ENCODE measurements at places on chromosomes 12 and 14.

DNA sequence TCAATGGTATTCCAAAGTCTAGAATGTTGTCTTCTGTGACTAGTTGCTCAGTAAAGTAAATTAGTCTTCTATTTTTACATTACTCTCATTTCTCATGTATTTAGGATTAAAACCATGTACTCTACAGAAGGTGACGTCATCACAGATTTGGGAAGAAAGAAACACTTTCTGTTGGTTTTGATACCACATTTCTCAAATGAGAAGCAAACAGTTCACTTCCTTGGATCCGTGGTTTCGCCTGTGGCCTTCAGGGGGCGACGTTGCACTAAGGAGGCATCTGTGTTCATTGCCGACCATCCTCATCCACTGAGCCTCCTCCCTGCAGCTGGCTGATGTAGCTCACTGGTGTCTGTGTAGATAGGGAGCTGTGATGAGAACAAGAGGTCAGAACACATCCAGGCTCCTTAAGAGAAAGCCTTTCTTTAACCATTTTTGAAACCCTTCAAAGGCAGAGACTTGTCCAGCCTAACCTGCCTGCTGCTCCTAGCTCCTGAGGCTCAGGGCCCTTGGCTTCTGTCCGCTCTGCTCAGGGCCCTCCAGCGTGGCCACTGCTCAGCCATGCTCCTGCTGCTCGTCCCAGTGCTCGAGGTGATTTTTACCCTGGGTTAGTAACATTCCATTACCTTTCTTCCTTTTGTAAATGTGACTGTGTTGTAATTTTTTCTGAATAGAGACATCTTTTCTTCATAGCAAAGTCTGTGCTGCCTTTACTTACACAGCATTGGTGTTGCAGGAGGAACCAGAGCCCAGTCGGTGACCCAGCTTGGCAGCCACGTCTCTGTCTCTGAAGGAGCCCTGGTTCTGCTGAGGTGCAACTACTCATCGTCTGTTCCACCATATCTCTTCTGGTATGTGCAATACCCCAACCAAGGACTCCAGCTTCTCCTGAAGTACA lies 220.6 kb upstream of the OR4E1 start:
- DNase-seq = peak; percentile 34

DNA sequence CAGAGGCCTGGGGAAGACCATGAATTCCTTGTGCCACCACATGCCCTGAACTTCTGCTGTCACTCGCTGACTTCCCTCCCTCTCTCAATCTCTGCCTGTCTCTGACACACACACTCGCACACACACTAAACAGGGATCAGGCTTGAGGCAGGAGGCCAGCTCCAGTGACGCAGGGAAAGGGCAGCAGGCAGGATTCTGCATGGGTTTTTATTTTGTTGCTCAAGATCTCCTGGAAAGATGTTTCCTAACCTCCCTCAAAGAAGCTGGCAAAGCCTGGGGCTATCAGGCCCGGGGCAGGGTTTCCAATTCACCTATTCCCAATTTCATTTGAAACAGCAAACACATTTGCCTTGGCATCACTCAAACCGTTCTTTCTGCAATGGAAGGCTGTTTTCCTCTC lies 27.7 kb upstream of the PEX5 start:
- DNase-seq = no peak

DNA sequence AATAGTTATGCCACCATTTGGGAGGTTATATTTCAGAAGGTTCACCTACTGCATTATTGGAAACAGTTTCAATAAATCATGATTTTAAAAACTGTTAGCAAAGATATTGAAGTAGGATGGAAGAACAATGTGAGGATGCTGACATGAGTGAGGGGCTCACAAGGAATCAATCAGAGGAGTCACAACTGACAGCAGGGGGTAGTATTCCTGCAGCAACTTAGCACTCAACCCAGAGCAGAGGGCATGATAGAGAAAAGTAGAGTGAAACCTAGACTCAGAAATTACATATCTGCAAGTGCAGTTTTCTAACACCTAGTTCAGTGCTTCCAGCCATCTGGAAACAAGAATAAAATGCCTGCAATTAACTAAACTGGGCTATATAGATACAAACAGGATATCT lies 772.5 kb upstream of the USP15 start:
- DNase-seq = no peak

GRCh38 chr12:56031987-56032386 lies 9.7 kb upstream of the RPS26 start:
- DNase-seq = no peak

GRCh38 chr14:54686219-54686870 lies 119.4 kb downstream of the SAMD4A start:
- DNase-seq = no peak

DNA sequence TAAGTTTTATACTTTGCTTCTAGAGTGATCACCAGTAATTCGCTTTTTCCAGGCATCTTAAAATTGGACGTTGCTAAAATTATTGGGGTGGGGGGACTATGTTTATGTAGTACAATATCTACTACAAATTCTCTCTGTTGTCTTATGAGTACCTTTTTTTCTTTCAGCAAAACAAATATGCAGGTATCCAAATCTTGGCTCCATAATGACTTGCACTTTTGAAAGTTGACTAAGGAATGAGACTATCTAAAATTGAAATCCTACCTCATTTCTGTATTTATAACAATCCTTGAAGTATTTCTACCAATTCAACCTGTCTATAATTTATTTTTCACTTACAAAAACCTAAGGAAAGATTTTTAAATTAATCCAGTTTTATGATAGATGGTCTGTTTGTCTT lies 2.4 kb downstream of the DYNC1H1 start:
- DNase-seq = no peak

DNA sequence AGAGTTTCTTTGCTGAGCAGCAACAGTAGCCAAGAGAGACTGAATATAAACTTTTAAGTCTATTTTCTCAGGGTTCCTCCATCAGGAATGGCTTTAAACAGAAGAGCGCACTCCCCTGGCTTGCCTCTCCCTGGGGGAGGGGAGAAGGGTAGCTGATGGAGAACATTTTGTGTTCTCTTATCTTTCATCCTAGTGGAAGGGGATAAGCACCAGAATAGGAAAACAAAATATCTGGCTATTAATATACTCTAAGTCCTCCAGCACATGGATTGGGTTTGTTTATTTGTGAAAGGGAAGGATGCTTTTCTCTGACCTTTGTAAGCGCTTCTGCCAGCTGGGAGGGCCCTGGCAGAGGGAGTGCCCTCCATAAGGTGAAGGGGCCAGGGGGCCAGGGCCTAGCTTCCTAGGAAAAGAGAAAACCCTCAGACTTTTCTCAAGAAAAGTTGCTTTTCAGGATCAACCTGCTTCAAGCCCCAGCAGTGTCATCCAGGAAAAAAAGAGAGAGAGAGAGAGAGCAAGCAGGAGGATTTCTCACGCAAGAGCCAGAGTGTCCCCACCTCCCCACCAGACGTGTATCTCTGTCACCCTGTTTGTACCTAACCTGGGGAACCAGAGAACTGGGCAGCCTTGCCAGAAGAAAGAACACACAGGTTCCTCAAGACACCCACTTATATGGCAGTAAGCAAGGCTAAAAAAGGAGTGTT lies 34.3 kb upstream of the ATP2A2 start:
- DNase-seq = no peak

GRCh38 chr14:79834868-79835267 lies 376.4 kb downstream of the DIO2 start:
- no peak for DNase-seq

DNA sequence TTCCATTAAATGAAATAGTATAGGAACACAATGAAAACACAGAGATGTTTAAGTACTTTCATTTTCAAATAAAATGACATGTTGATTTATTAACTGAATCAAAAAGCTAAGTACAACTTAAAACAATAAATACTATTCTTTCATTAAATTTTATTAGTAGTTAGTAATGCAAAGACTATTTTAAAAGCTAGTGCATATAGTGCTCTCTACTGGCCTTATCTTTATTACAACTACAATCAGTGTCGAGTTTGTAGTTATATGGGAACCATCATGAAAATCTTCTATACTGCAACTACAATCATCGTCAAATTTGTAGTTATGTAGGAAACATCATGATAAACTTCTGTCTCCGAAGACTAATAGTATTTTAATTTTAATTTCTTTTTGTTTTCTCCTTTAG lies 8.9 kb upstream of the LIN7A start:
- no peak for DNase-seq

GRCh38 chr12:52796839-52797528 lies 1.1 kb upstream of the KRT3 start:
- peak; percentile 99 for DNase-seq

DNA sequence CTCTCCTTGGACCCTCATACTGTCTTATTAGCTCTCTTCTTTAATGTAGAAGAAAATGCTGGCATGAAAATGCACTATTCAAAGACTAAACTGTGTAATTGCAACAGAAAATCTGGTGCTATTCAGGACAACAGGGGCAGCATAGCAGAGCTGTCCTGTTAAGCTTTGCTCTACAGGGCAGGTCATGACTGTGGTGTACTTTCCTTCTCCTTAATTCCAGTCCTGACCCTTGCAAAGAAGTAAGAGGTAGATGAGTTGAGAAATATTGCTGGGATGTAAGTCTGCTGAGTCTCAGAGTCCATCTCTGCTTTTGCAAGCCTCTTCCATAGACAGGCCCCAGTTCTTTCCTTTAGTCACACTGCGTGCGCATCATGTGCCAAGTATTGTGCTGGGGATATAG lies 52.6 kb upstream of the STK38L start:
- DNase-seq = no peak

DNA sequence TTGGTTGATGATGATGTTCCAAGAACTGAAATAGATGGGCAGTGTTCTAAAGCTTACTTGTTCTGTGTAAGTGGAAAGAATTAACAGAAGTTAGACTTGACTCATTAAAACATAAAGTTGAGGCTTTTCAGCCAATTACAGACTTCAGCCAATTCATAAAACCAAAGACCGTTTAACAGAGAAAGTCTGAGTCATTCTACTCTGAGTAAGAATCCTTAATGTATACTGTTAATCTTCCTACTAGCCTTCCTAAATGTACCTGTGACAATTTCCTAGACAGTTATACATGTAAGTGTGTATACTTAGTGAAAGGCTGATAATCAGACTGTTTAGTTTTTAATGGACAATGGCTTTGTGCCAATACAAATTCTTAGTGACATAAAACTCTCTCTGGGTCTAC lies 681.0 kb downstream of the RPL10L start:
- DNase-seq = no peak

DNA sequence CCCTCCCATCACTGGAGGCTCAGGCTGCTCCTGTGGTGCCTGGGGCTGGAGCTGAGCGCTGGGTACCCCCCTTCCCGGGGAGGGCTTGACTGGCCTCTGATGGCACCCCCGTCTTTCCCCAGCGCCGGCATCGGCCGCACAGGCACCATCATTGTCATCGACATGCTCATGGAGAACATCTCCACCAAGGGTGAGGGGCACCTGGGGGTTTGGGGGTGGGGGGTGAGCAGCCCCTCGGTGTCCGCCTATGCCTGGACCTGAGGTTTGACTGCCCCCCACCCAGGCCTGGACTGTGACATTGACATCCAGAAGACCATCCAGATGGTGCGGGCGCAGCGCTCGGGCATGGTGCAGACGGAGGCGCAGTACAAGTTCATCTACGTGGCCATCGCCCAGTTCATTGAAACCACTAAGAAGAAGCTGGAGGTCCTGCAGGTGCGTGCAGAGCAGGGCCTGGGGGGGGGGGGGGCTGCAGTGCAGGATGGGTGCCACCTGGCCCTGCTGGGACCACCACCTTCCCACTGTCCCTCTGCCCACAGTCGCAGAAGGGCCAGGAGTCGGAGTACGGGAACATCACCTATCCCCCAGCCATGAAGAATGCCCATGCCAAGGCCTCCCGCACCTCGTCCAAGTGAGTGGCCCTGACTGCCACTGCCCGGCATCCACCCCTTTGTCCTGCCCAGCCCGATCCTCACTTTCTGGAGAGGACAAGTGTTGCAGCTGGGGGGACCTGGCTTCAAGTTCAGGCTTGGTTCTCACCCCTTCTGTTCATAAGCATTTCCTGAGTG lies 8.8 kb downstream of the PTPN6 start:
- DNase-seq = no peak

DNA sequence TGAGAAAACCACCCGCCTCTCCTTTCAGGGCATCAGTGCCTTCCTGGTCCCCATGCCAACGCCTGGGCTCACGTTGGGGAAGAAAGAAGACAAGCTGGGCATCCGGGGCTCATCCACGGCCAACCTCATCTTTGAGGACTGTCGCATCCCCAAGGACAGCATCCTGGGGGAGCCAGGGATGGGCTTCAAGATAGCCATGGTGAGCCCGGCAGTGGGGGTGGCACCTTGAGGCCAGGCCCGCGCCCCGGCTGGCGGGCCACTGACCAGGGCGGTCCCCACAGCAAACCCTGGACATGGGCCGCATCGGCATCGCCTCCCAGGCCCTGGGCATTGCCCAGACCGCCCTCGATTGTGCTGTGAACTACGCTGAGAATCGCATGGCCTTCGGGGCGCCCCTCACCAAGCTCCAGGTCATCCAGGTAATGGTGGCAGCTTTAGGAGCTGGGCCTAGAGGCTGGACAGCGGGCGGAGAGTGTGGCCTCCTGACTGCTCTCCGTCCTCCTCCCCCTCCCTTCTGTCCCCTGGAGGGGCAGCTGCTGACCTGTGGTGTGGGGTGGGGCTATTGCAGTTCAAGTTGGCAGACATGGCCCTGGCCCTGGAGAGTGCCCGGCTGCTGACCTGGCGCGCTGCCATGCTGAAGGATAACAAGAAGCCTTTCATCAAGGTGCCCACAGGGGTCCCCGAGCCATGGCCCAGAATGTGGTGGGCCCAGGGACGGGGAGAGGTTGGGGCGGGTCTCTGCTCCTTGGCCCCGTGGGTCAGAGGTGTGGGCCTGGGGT lies 12.8 kb downstream of the ACADS start:
- DNase-seq = no peak

DNA sequence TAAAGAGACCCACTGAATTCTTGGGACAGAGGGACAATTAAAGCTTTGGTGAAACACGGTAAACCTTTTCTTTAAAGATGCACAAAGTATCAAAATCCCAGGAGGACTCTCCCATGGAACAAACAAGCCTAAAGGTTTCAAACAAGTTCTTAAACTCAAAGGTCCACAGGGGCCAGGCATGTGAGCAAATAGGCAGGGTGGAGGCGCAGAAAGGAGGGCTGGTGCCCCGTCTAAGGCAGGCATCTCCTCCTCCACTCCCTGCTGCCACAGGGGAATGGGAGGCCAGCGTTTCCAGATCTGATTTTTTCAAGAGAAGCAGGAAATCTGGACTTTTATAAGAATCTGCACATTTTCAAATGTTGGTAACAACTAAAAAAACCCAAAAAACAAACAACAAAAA lies 7.6 kb downstream of the RPS6KL1 start:
- DNase-seq = no peak
